Regular cardiac myocyte (primary cell): ENCODE measurements at places on chromosomes 4 and X. TPM values are rescaled to one million over a fixed set of nuclear protein-coding genes. Genes with fewer than 3 reads are reported as not detected.

PAGE1 gene
- not detected in 2 replicates for total RNA-seq

ING2 gene
- 12.7 and 15.5 TPM in 2 replicates for total RNA-seq

FOXR2 gene
- total RNA-seq: not detected in 2 replicates

CTAG1B gene
- not detected in 2 replicates for total RNA-seq

ZMAT1 gene
- total RNA-seq: 0.38 and 2.0 TPM in 2 replicates

REPS2 gene
- total RNA-seq: 0.38 and 0.85 TPM in 2 replicates

TMPRSS11A gene
- total RNA-seq: not detected in 2 replicates

ASB11 gene
- not detected in 2 replicates for total RNA-seq

USP27X gene
- total RNA-seq: 2.3 and 2.5 TPM in 2 replicates

INTS12 gene
- 16.9 and 20.9 TPM in 2 replicates for total RNA-seq
